ENCODE measurements at places on chromosomes 16 and 17. TPM values are rescaled to one million over a fixed set of nuclear protein-coding genes. Genes with fewer than 3 reads are reported as not detected.

- DNase-seq: peak; percentile 9
Observed at GRCh38 chr16:24610416-24610755, 71.0 kb downstream of the RBBP6 start.

DNA sequence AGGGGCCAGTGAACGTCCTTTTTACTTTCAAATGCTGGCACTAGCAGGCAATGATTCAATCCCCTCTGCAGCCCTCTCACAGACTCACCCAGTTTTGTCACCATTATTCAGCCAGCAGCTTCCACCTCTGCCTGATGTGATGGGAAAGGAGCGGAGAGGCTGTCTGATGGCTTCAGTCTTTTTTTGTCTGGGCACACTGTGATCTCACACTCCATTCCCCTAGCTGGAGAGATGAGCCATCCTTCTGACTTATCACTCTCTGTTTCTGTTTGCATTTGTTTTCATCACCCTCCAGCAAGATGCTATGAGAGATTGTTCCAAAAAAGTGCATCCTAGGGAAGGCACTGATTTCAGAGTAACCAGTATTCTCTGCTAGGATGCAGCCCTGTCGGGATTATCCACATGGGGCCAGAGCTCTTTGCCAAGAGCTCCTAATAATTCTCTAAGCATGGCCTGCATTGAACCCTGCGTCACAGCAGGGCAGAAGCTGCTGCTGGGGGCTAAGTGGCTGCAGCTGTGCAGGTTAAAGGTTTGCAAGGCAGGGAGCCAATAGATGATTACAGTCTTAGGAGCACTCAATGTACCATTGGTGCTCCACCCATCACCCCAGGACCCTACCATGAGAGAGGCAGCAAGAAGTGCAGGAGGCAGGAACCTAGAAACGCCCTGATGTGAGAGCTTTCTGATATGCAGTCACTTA is 236.1 kb upstream of the C16orf82 start:
- no peak for DNase-seq

- no peak for DNase-seq
Observed at GRCh38 chr16:80074329-80074728, 466.5 kb upstream of the DYNLRB2 start.

DNA sequence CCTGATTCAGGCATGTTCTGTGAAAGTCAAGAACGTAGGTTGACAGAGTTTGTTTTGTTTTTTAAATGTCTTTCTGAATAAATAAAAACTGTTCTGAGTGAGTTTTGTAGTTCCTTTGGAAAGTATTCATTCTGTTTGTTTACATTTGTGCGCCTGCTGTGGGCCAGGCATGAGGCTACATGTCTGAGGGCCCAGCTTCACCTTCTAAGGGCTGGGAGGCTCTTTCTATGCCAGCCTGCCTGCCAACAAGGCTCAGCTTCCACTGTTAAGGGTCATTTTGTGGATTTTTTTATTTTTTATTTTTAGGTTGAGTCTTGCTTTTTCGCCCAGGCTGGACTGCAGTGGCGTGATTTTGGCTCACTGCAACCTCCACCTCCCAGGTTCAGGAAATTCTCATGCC is 6.1 kb downstream of the WWOX start:
- DNase-seq: no peak

- DNase-seq: no peak
Observed at GRCh38 chr16:19071811-19072777, 4.7 kb downstream of the COQ7 start.

The GPRC5C gene
- 112 TPM for polyA plus RNA-seq

The C16orf86 gene
- 2.9 TPM for polyA plus RNA-seq

The TM4SF5 gene
- 1.5 TPM for polyA plus RNA-seq

The SLC2A4 gene
- 1.6 TPM for polyA plus RNA-seq

The DYNLRB2 gene
- 8.9 TPM for polyA plus RNA-seq

The FOXN1 gene
- 0.65 TPM for polyA plus RNA-seq

Data from right renal cortex interstitium (tissue), 3 donors.